ENCODE measurements at places on chromosomes 16 and 17.

DNA sequence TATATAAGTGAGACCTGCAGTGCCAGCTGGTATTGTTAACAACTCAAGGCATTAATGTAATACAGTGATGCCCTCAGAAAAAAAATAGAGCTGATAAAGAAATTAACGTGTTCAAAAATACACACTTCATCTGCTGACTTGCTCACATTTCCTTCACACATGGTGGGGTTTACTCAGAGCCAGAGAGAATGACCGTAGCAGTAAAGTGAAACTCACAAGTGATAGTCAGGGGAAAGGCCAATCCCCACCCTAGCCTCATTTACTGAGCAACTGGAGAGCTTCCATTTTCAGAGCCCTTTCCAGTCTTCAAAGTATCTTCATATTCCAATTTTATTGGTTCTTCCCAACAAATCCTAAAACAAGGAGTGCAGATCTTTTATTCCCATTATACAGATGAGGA, 74.0 kb upstream of the HLF start:
- DNase-seq: no peak

GRCh38 chr17:62658136-62658920, 30.9 kb downstream of the MRC2 start:
- no peak for DNase-seq

- DNase-seq: no peak
These were observed 17.4 kb downstream of the ASPSCR1 start for GRCh38 chr17:81994593-81995462.

GRCh38 chr17:3221850-3222249, 14.4 kb downstream of the OR1A1 start:
- DNase-seq: no peak

DNA sequence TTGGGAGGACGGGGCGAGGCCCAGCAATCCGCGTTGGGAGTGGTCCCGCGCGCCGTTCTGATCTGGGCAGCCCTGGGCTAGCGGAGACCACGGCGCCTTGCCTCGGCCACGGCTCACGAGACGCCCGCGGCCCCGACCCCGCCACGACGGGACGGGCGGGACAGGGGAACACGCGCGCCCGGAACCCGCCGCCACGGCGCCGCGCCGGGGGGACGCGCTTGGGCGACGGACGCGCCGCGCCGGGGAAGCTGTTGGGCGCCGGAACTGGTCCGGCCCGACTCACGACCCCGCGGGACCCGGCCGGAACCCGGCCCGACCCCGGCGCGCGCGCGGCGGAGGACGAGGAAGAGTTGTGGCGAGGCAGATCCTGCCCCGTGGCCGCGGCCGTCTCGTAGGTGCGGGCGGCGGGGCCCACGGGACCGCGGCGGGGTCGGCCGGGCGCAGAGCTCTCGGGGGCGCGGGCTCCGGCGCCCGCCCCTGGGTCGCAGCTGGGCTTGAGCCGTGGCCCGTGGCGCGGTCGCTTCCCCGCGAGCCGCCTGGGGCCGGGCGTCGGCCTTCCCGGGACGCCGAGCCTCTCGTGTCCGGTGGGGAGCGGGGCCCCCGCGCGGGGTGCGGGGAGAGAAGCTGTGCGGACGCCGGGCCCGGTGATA, at the start of gene ACSF3:
ACSF3 (plus strand) TSS at position 251 of the 650 bp plus-strand sequence. CDS start 6,830 bp downstream, outside the sequence.
- peak; percentile 41 for DNase-seq

- no peak for DNase-seq
These were observed 343.0 kb upstream of the ZFHX3 start for GRCh38 chr16:73390936-73391335.

DNA sequence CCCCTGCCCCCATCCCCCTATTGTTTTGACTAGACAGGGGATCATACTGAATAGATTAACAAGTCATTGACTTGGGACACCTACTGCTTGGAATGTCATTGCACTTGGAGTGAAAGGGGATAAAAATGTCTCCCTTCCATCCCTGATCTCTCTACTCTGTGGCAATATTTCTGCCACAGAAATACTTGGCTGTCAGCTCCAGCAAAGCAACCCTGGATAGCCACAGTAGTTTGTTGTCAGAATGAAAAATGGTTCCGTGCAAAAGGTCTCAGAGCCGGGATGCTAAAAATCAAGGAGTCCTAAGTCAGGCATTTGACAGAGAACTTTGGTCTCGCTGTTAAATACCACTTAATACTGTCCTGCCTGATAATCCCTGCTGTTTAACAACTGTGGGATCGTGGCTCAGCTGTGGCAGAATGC, 722.0 kb upstream of the SOX9 start:
- DNase-seq: no peak

DNA sequence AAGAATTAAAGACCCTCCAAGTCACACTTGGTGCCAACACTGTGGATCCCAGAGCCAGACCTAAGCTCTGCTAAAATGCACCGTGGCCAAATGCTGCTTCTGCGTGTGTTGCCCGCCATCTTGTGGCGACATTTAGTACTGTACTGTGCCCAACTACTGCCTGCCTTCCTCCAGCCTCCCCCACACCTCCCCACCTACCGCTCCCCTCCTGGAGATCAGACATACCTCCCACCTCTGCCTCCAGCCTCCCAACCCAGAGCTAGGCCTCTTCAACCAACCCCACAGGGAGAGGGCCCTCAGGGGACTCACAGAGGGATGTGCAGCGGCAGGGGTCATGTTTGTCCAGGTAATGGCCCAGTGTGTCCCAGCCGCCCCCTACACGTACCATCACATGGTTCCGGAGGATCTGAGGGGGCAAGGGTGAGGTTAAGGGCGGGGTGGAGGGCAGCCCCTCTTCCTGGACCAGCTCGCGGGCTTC, 5.5 kb downstream of the GAS2L2 start:
- DNase-seq: peak; percentile 64

- DNase-seq: no peak
These were observed 50.5 kb downstream of the WWP2 start for GRCh38 chr16:69812688-69813014.

DNA sequence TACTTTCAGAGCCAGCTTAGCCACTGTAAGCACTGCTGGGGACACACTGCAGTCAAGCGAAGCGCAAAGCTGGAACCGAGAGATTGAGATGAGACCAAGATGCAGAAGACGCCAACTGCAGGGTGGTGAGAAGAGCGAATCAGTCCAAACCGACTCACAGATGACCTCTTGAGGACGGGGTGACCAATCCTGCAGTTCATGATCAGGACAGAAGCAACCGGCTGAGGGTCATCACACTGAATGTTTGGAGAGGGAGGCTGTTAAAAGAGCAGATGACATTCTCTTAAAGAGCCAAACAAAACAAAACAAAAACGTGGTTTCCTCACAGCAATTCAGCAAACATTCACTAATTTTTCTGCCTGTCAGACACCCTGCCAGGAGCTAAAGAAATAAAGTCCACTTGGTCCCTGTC, 8.5 kb downstream of the HASPIN start:
- no peak for DNase-seq

- DNase-seq: no peak
These were observed 1542.6 kb upstream of the CDH8 start for GRCh38 chr16:63578791-63579190.

DNA sequence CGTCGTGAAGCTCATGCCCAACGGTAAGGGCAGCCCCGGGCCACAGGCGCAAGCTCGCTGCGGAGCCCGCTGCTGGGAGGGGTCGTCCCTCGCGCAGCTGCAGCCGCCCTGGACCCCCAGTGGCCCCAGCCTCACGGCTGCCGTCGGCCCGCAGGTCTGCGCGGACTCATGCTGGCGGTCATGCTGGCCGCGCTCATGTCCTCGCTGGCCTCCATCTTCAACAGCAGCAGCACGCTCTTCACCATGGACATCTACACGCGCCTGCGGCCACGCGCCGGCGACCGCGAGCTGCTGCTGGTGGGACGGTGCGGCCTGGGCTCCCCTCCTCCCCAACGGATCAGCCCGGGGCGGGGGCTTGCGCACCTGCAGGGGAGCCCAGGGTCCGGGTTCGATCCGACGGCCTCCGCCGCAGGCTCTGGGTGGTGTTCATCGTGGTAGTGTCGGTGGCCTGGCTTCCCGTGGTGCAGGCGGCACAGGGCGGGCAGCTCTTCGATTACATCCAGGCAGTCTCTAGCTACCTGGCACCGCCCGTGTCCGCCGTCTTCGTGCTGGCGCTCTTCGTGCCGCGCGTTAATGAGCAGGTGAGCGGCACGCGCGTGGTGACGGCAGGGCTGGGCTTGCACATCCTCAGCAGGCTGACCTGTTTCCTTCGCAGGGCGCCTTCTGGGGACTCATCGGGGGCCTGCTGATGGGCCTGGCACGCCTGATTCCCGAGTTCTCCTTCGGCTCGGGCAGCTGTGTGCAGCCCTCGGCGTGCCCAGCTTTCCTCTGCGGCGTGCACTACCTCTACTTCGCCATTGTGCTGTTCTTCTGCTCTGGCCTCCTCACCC, 5.8 kb downstream of the SLC5A2 start:
- no peak for DNase-seq

DNA sequence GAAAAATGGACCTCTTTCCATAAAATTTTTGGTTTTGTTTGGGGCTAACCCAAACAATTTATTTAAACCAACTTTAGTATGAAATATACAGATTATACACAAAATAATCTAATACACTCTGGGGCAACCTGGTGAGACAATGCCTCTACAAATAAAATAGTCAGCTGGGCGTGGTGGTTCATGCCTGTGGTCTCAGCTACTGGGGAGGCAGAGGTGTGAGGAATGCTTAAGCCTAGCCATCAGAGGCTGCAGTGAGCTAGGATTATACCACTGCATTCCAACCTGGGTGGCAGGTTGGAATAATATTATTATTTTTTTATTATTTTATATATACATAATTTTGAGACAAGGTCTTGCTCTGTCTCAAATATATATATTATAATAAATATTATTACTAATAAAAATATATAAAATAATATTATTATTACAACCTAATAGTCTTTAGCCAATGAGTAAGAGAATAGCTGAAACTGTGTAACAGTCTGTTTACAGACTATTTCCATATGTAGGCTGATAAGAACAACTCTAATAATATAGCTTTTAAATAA, 50.5 kb downstream of the GLG1 start:
- no peak for DNase-seq

GRCh38 chr17:43367737-43368242, 31.0 kb upstream of the ARL4D start:
- DNase-seq: no peak

DNA sequence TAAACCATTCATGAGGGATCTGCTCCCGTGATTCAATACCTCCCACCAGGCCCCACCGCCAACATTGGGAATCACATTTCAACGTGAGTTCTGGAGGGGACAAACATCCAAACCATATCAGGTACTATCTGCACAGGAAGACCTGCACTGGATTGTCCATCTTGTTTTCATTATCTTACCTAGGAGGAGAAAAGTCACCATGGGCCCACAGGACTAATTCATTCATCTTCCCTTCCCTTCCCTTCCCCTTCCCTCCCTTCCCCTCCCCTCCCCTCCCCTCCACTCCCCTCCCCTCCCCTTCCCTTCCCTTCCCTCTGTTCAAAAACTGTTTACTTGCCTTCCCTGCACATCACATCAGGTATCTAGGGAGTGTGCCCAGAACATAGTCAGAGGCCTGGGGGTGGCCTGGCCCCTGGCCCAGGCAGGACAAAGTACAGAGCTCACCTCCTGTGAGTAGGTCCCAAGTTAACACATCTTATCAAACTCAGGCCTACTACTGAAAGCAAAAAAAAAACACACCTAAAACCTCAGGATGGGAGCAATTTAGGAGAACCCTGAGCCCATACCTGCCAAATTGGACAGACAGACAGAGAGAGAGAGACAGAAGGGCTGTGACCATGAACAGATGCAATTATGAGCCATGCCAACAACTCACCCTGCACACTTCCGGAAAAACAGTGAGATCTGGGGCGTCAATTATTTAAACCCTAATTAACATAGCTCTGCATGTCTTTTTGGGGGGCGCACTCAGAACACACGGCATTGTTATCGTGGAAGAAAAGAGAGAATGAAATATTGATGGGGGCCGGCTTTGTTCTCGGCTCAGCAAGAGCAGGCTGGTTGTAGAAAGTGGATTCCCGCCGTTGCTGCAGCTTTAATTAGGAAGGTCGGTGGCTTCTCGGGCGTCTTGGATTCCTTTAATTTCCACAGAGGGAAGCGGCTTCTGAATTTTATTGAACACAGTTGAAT, 151.2 kb downstream of the IRX5 start:
- no peak for DNase-seq

DNA sequence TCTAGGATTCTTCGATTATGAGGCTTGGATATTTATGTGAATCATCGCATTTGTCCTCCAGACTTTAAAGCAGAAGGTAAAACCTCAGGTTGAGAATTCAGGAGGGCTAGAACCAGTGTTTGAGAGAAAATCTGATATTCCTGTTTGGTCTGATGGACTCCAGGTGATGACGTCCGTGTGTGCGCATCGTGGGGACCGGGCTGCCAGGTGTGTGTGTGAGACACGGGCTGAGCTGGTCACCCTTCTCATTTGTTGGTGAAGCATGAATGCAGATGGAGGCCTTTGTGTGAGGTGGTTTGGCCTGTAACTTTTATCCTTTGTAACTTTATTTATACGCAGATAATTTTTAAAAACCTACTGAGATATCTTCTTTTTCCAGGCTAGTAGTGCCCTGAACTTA, 42.8 kb downstream of the ZNF750 start:
- DNase-seq: no peak

DNA sequence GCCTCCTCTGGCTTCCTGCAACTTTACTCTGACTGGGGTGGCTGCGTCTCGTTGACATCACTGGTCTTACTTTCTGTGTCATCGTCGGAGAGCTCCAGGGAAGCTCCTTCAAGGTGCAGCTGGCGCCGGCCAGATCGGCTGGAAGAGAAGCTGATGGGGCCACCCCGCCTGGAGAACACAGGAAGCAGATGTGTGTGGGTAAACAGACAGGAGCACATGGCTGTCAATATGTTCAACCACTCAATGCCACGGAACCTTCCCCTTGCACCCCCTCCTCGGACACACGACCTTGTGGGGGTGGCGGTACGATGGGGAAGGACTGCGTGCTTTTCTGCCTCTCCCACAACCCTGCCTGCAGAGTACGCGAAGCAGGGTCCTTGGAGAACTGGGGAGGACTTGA, 40.1 kb downstream of the NDEL1 start:
- DNase-seq: no peak

DNA sequence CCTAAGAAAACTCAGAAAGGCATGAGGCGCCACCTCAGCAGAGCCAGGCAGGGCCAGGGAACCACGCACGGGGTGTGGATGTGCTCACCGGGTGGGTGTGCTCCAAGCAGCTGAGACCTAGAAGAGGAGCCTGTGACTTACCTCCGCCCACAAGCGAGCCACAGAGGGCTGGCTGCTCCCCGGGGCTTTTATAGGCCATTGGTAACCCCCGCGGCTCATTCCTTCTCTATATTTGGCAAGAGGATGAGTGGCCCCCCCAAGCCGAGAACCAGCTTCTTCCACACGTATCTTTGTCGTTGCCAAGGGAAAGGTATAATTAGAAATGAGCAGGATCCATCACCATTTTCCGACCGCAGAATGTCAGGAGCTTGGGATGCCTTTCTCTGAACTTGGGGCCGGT, at the start of gene MYH3:
MYH3 (minus strand) TSS at position 162 of the 400 bp plus-strand sequence. CDS start 2,245 bp downstream, outside the sequence.
- no peak for DNase-seq

- no peak for DNase-seq
These were observed 10.9 kb upstream of the EVPL start for GRCh38 chr17:76038050-76038449.
